Upper lobe of right lung (tissue), 1 donor: ENCODE measurements at places on chromosomes 5 and 9. TPM values are rescaled to one million over a fixed set of nuclear protein-coding genes. Genes with fewer than 3 reads are reported as not detected.

DNA sequence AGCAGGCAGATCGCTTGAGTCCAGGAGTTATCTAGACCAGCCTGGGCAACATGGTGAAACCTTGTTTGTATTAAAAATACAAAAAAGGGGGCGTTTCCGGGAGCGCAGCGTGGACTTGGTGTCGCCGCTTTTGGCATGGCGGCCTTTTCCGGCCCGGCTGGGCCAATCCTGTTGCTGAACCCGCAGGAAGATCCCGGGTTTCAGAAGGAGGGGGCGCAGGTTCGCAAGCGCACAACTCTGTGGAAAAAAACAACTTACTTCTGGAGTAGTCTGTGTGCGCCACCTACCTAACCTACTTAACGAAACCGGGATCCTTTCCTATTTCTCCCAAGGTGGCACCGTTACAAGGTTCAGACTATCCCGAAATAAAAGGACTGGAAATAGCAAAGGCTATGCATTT, 198.6 kb downstream of the MSX2 start:
- H3K36me3 ChIP-seq, result no peaks in the 10 kb centered on the region
- no peaks in the 10 kb centered on the region for H3K27me3 ChIP-seq
- no peak overlapping the region for H3K4me3 ChIP-seq
- DNase-seq, result no peak
- no peaks in the 10 kb centered on the region for H3K4me1 ChIP-seq

DNA sequence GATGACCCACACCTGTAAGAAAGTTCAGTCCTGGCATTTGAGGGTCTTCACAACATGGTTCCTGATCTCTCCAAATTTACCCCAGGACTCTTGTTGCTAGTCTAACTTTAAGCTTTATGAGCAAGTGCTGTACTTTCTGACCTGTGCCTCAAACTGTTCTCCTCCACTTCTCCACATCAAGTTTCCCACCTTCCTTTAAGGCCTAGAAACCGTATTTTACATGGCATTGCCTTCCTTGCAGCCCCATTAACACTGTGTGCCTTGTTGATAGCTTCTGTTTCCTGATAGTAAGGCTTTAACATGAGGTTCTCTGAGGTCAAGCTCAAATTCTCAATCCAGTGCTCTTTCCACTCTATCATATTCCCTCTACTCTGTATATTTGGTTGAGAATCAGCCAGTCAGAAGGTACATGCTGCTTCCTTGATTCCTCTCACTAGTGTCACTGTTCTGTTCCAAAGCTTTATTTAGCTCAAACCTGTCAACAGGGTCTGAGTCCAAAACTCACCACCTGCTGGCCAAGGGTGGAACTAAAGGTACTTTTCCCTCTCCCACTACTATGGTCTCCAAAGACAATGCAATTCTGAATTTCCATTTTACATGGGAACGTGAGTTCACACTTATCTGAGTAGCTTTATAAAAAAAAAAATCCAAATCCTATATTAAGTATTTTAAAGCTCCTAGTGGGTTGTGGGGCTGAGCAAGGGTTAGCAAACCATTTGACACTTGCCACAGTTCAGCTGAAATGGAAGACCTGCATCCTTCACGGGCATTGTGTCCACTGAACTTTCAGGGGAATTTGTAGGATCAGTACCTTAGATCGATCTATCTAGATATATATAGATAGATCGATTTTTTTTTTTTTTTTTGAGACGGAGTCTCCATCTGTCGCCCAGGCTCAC, 21.1 kb downstream of the VCP start:
- no peak for DNase-seq
- H3K36me3 ChIP-seq, result peaks cover 69% of the 10 kb centered on the region
- H3K27me3 ChIP-seq, result no peaks in the 10 kb centered on the region
- no peak overlapping the region for H3K4me3 ChIP-seq

The IFNA13 gene
- total RNA-seq, result not detected

The KIF4B gene
- total RNA-seq, result 0.17 TPM

GRCh38 chr9:109990541-109990940, 210.5 kb downstream of the PALM2AKAP2 start:
- no peaks in the 10 kb centered on the region for H3K27me3 ChIP-seq
- H3K4me3 ChIP-seq, result no peak overlapping the region
- no peak overlapping the region for H3K27ac ChIP-seq
- H3K4me1 ChIP-seq, result peaks cover 11% of the 10 kb centered on the region

DNA sequence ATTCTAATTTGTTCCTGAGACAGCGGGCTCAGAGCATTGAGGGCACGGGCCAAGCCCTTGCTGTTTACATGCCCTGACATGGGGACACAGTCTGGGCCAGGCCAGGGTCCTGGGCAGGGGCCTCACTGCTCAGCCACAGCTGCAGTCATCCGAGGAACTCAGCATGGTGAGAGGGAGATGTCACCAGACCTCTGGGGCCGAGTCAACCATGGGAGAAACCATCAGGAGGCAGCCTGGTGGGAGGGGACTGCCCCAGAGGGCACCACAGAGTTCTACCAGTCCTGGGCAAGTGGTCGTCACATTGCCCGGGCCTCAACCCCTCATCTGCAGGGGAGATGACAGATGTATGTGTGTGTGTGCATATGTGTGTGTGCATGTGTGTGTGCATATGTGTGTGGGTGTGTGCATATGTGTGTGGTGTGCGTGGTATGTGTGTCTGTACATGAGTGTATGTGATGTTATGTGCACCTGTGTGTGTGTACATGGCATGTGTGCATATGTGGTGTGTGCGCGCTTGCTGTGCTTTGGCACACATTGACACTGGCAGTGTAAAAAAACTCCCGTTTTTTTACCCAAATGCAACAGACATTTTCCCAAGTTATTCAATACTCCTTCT, 42.4 kb upstream of the TMEM250 start:
- no peak overlapping the region for H3K27ac ChIP-seq
- peaks cover 28% of the 10 kb centered on the region for H3K27me3 ChIP-seq
- no peaks in the 10 kb centered on the region for H3K4me1 ChIP-seq
- no peak overlapping the region for H3K4me3 ChIP-seq

DNA sequence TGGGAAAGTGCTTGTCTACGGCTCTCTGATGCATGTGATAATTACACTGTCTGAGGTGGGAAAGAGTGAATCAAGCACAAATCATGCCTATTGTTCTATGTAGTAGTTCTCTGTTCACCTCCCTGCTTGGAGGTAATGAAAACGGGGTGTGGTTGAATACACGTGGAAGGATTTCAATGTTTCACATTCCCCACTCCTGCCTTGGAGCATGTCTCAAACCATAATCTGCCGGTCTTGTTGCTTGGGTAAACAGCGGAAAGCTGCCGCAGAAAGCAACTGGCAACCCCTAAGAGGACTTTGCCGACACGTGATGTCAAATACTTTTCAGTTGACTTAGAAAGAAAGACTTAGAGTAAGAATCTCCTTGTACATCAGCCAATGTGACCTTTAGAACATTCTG, 63.5 kb upstream of the MOCS2 start:
- no peaks in the 10 kb centered on the region for H3K36me3 ChIP-seq
- DNase-seq, result no peak
- H3K27me3 ChIP-seq, result no peaks in the 10 kb centered on the region
- no peak overlapping the region for H3K4me3 ChIP-seq

DNA sequence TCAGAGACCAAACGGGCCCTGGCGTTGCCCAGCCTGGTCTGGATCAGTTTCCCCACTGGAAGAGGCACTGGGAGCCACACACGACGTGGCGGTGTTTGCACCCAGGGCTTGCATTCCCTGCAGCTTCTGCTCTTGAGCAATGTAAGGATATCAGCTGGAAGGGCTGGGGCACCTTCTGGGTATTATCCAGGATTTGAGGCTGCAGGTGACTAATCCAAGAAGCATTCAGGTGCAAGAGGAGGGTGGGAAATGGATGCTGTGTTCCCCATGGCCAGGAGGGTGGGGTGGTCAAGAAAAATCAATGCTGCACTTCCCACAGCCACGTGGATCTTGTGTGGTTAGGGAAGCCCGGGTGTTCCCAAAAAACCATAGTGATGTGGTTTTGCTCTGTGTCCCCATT, 430.9 kb downstream of the IRX2 start:
- H3K4me1 ChIP-seq, result no peaks in the 10 kb centered on the region
- no peaks in the 10 kb centered on the region for H3K27me3 ChIP-seq
- no peaks in the 10 kb centered on the region for H3K36me3 ChIP-seq
- DNase-seq, result no peak

DNA sequence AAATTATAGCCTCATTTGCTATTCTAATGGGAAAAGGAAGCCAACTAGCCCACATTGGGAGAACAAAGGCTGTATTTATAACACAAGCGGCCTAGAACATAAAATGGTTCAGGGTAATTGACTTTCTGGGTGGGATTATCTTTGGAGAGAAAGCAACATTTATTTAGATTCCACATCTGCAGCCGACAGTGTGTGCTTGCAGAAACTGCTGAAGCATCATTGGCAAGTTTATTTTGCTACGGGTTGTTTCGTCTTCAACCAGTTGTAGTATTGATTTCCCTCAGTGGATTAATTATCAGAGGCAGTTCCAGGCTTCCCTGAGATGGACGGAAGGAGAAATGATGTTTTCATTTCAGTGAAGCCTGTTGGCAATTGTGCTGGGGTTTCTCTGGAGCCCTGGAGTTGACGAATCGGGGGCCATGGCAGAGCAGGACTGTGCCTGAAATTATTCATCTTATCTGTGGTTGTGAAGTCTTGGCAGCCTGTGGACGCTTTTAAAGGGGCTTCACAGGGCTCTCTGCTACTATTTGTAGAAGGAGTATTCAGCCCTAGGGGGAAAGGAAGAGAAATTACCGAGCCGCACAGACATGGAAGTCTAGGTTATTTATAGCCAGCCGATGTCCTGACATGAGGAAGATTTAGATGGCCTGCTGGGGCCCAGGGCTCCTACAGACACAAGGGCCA, 290.6 kb upstream of the IRX4 start:
- H3K27ac ChIP-seq, result no peak overlapping the region
- H3K27me3 ChIP-seq, result peaks cover 24% of the 10 kb centered on the region
- no peak overlapping the region for H3K4me3 ChIP-seq
- DNase-seq, result no peak
- H3K36me3 ChIP-seq, result no peaks in the 10 kb centered on the region

GRCh38 chr5:10301842-10302610, 5.7 kb downstream of the CMBL start:
- H3K27me3 ChIP-seq, result no peaks in the 10 kb centered on the region
- H3K36me3 ChIP-seq, result no peaks in the 10 kb centered on the region
- H3K27ac ChIP-seq, result no peak overlapping the region
- peaks cover 7% of the 10 kb centered on the region for H3K4me1 ChIP-seq

The SLU7 gene
- total RNA-seq, result 49.2 TPM

DNA sequence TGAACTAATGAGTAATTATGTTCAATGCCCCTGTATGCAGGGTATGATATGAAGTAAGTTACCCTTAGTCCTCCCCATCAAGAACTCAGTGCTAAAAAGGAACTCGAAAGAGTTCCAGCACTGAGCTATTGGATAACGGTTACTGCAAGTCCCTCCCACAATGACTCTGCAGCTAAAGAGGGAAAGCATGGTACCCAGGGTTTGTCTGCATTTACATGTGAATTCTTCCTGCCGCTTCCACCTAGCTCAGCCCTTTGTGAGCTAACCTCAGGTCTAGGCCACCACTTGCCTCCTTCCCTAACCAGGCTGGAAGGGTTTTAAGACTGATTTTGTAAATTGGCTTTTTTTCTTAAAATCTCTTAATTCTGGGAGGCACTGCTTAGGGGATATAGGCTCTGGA, 376.8 kb downstream of the EBF1 start:
- no peak overlapping the region for H3K4me3 ChIP-seq
- no peaks in the 10 kb centered on the region for H3K27me3 ChIP-seq
- peaks cover 5% of the 10 kb centered on the region for H3K4me1 ChIP-seq
- no peaks in the 10 kb centered on the region for H3K36me3 ChIP-seq
- H3K27ac ChIP-seq, result no peak overlapping the region
- DNase-seq, result no peak

GRCh38 chr5:172603251-172603806, 37.7 kb upstream of the NEURL1B start:
- H3K36me3 ChIP-seq, result no peaks in the 10 kb centered on the region
- DNase-seq, result no peak
- peaks cover 5% of the 10 kb centered on the region for H3K4me1 ChIP-seq
- no peak overlapping the region for H3K4me3 ChIP-seq
- no peaks in the 10 kb centered on the region for H3K27me3 ChIP-seq

The TRPM3 gene
- 0.35 TPM for total RNA-seq

The ARHGAP26 gene
- total RNA-seq, result 35.4 TPM

DNA sequence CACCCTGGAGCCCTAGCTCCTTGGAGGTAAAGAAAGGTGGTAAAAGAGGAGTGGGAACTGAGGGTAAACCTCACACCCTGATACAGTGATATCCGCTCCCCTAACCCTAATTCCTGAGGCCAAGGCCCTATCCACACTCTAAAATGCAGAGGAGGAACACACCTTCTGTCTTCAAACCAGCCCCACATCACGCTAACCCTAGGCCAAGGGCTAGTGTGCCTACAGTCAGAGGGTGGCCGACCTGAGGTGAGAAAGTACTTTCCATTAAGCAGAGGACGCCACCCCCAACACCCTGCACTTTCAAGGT, 590 bp downstream of the HDAC3 start:
- H3K36me3 ChIP-seq, result no peaks in the 10 kb centered on the region
- peak overlapping the region; percentile 70 for H3K4me3 ChIP-seq
- peak overlapping the region; percentile 66 for H3K27ac ChIP-seq
- H3K4me1 ChIP-seq, result peaks cover 20% of the 10 kb centered on the region
- DNase-seq, result no peak

The HK3 gene
- total RNA-seq, result 50.5 TPM

The OR1J2 gene
- not detected for total RNA-seq

GRCh38 chr9:93134015-93134739, at the start of gene NINJ1:
Gene NINJ1, minus strand, starts transcription at chr9:93134251. Its CDS starts 34 bp downstream, at chr9:93134217.
- peak within 1 kb of the TSS; percentile 96 for H3K27ac ChIP-seq
- peak within 1 kb of the TSS; percentile 91 for H3K4me3 ChIP-seq
- H3K27me3 ChIP-seq, result no peaks in the 10 kb centered on the region
